Heart left ventricle (tissue), 16 donors: ENCODE measurements at places on chromosomes 11 and 22. TPM values are rescaled to one million over a fixed set of nuclear protein-coding genes. Genes with fewer than 3 reads are reported as not detected.

GGA1 gene
- 25.0 TPM for total RNA-seq

DNA sequence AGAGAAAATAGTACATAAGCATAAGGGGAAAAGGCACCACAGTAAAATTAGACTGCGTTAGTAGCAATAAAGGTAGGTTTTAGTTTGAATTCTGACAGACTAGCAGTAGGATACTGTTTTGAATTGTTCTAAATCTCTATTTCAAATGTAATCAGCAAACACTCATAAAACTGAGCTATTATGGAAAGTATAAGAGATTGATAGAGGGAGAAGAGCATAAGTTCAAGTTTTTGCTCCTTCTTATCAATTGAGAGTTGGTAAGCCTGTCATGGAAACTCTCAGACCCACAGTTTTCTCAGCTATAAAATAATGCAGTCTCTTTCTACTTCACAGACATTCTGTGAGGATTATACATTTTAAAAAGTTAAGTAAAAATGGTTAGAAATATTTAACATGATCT lies 840.2 kb upstream of the CNTN5 start:
- no peak for DNase-seq

RASGRP2 gene
- total RNA-seq = 34.0 TPM

KDM4E gene
- not detected for total RNA-seq

ABTB2 gene
- total RNA-seq = 15.8 TPM

GRCh38 chr11:128552783-128553661 lies 34.3 kb downstream of the ETS1 start:
- no peak for DNase-seq

- no peak for DNase-seq
Observed at GRCh38 chr22:36745301-36745995, 30.5 kb downstream of the IFT27 start.

- no peak for DNase-seq
Observed at GRCh38 chr11:14249121-14249963, 109.6 kb downstream of the RRAS2 start.

- no peak for DNase-seq
Observed at GRCh38 chr11:19938169-19938856, 222.0 kb downstream of the DBX1 start.

DNA sequence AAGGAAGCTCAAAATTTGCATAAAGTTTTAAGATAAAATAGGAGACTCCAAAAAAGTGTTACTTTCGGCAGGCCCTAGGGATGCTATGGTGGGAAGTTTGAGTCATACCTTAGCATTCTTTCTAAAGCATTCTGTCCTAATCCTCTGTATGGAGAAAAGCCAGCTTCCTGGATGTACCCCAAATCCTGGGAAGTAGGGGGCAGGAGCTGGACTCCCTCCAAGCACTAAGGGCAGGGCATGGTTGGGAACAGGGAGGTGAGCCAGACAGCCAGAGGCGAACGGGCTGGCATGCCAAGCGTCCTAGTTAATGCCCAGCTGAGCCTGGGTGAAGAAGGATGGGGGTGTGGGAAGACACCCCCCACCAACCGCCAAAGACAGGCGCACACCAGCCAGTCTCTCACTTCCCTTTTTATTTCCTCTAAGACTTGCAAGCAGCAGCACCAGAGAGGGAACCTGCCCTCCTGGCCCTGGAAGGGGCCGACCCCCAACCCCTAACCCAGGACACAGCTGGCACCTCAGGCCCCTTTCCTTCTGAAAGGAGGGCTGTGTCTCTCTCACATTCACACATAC lies 23.9 kb downstream of the RTN4RL2 start:
- no peak for DNase-seq

- DNase-seq = peak; percentile 74
Observed at GRCh38 chr22:43185860-43186261, 1.1 kb downstream of the TTLL12 start.

GRCh38 chr22:44738347-44738715 lies 14.0 kb upstream of the ARHGAP8 start:
- DNase-seq = no peak

GRCh38 chr11:115518983-115519628 lies 14.9 kb upstream of the CADM1 start:
- no peak for DNase-seq

DNA sequence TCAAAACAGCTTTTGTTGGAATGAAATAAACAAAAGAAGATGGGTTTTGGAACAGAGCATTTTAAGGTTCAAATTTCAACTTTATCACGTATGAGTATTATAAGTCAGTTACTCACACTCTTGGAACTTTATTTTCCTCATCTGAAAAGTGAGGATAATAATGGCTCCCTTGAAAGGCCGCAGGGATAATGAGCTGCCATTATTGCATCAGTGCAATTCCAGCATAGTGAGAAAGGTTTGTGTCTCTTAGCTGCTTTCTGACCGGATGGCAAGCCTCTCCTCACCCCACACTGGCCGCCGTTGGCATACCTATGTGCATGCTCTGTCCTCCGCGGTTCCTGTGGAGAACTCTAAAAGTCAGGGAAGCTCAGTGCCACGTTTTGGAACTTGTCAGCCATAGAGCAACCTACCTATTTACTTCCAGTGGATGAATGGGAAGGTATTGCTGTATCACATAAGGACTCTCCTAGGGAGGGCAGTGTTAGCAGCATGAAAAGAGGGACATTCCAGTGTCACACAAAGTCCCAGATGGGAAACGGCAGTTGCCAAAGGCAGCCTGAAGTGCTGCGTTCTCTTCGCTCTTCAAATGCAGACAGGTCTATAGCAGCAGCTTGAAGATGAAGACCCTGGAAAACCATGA lies 368.9 kb downstream of the NTM start:
- DNase-seq = no peak

OR6A2 gene
- total RNA-seq = not detected

- no peak for DNase-seq
Observed at GRCh38 chr11:15627560-15627959, 512.8 kb downstream of the INSC start.

- peak; percentile 35 for DNase-seq
Observed at GRCh38 chr11:131672191-131672590, 301.8 kb downstream of the NTM start.

GRCh38 chr11:104338186-104338585 lies 174.2 kb upstream of the PDGFD start:
- DNase-seq = no peak

GRCh38 chr11:95595973-95596489 lies 193.6 kb downstream of the FAM76B start:
- no peak for DNase-seq

GRCh38 chr22:33828302-33828701 lies 92.0 kb downstream of the LARGE1 start:
- DNase-seq = no peak

SLC22A12 gene
- not detected for total RNA-seq

SLC22A25 gene
- total RNA-seq = not detected

DNA sequence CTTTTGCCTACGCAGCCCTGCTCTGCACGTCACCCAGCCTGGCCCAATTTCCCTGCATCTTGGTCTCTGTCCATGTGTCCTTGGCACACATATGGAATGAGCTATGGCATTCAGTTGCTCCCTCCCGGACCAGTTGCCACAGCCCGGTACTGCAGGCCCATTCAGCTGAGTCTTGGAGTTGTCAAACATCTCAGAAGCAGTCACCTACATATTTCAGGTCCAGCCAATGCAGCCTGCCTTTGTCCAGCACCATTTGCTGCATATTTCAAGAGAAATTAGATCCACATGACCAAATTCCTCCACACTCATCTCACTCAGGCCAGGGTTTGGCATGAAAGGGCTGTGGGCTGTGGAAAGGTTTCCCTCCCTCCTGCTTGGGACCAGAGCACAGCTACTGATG lies 76.8 kb downstream of the MN1 start:
- no peak for DNase-seq

DNA sequence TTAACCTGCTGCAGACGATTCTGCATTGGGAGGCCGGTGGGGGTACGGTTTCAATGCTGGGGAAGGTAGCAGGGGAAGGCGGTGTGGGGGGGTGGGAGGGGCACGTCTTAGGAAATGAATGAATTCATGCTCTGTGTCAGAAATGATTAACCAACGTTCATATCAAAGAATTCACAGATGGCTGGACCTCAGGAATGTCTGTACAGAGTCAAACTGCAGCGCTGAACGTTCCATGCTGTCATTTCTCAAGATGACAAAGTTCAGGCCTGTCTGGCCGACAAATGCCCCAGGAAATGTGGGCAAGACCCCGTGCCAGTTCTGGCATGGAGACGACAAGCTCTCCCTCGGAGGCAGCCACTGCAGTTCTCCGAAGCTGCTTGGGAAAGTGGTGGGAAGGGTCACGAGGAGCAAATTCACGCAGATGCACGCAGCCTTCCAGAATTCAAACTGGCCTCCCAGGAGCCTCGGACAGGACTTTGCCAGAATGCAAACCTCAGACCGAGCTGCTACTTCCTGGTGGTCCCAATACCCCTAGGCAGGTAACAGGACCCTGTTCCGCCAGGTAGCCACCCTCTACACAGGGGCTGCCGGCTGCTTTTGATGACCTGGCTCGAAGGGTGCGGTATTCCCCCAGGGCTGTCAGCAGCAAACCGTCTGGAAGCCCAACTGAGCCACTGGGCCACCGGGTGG lies 81.5 kb downstream of the TRMU start:
- no peak for DNase-seq

- no peak for DNase-seq
Observed at GRCh38 chr11:206002-206384, 1.2 kb downstream of the BET1L start.

GRCh38 chr11:13902523-13902922 lies 60.0 kb upstream of the SPON1 start:
- no peak for DNase-seq

NUDT22 gene
- total RNA-seq = 70.3 TPM
